Liver (tissue), 10 donors: ENCODE measurements at places on chromosomes 3 and 15. TPM values are rescaled to one million over a fixed set of nuclear protein-coding genes. Genes with fewer than 3 reads are reported as not detected.

DNA sequence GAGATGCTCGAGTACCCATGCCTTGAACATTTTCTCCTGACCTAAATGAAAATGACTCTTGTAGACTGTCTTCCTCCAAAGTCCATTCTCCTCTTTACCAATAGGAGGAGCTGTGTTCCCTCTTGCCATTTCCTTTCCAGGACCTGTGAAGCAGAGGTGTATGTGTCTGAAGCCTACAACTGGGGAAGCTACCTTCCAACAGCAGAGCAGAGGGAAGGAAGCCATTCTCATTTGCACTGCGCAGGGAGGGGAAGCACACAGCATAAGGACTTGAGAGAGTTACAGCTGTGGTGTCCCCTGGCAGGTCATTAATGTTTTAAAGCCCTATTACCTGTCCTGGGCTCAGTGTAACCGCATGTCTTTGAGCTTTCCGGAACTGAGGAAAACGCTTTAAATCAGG, 38.7 kb downstream of the HSPBAP1 start:
- no peak for DNase-seq

- DNase-seq: no peak
Observed at GRCh38 chr3:5005367-5005766, 26.1 kb downstream of the BHLHE40 start.

DNA sequence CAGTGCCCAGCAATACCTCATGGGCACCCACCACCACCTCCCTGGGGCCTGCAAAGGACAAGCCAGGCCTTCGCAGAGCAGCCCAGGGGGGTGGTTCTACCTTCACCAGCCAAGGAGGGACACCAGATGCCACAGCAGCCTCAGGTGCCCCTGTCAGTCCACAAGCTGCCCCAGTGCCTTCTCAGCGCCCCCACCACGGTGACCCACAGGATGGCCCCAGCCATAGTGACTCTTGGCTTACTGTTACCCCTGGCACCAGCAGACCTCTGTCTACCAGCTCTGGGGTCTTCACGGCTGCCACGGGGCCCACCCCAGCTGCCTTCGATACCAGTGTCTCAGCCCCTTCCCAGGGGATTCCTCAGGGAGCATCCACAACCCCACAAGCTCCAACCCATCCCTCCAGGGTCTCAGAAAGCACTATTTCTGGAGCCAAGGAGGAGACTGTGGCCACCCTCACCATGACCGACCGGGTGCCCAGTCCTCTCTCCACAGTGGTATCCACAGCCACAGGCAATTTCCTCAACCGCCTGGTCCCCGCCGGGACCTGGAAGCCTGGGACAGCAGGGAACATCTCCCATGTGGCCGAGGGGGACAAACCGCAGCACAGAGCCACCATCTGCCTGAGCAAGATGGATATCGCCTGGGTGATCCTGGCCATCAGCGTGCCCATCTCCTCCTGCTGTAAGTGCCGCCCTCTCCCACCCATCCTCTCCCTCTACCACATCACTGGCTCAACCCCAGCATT, 19.2 kb upstream of the BFSP2 start:
- no peak for DNase-seq

DNA sequence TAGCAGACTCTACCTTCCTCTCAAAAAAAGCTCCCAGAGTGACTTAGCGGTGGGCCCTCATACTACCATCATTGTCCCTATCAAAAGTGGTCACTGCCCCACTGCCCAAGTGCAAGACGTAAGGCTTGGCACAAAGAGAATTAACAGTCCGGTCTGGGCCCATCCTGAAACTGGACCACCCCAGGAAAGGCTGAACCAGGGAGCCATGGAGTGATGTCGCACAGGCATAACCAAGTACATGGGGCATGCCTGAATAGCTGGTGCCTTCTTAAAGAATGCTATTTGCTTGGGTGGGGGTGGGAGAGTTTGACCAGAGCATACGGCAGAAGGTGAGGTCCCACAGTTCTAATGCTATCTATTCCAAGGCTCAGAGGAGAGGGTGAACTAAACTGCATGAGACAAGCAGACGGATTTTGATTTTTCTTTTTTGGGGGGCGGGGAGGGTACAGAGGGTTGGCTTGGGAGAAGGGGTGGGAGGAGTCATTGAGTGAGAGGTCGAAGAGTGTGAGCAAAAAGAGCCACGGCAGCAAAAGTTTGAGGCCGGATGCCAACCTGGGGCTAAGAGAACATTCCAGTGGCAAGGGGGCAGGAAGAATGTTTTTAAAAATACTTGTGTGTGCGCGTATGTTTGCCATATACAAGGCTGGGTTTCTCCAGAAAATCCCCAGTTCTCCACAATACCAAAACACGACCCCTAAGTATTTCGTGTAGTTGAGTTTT, 50.2 kb downstream of the FAM174B start:
- no peak for DNase-seq

- DNase-seq: no peak
Observed at GRCh38 chr3:179772297-179772696, 119.5 kb downstream of the USP13 start.

DNA sequence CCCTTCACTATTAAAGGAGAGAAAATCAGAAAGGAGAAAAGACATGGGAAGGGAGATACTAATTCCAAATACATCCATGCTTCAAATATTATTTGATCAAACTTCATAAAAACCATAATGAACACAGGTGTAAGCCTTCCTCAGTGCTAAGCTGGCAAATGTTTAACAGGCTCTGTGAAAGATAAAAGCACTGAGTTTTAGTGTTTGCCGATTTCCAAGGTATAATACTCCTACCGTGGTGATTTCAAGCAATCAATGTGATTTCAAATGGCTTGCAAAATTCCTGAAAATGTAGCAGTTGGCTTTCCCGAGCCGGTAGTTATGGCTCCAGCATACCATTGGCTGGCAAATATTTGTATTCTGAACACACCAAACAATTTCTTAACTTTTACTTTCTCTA, 732.3 kb upstream of the GOLIM4 start:
- DNase-seq: no peak

DNA sequence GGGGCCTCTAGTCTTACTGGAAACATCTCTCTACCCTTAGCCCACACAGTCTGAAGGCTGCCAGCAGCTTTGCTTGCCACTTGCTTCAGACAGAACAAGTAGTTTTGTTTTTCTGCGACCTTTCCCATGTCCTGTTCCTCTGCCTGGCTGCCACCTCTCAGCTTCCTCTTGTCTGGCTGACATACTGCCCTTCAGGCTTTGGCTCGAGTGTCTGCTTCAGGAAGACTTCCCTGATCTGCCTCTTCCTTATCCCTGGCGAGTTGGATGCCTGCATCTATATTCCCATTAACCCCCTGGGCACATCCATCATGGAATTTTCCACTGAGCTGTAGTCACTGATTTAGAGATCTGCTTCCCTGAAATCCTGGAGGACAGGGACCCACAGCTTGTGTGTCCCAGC, 25.1 kb upstream of the CPNE9 start:
- no peak for DNase-seq

DNA sequence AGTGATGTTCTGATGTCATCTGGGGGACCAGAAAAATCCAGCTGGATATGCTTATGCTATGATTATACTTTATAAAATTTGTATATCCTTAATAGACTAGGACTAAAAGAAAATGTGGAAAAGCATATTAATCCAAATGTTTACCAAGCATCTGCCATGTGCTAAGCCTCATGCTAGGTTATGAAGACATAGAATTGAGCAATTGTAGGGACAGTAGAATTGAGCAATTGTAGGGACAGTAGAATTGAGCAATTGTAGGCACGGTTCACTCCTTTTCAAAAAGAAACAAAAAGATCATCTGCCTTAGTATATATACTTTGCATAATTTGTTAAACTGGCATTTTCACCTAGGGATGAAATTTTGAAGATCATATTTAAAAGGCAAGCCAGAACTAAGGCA, 18.3 kb downstream of the ABHD5 start:
- DNase-seq: no peak

DNA sequence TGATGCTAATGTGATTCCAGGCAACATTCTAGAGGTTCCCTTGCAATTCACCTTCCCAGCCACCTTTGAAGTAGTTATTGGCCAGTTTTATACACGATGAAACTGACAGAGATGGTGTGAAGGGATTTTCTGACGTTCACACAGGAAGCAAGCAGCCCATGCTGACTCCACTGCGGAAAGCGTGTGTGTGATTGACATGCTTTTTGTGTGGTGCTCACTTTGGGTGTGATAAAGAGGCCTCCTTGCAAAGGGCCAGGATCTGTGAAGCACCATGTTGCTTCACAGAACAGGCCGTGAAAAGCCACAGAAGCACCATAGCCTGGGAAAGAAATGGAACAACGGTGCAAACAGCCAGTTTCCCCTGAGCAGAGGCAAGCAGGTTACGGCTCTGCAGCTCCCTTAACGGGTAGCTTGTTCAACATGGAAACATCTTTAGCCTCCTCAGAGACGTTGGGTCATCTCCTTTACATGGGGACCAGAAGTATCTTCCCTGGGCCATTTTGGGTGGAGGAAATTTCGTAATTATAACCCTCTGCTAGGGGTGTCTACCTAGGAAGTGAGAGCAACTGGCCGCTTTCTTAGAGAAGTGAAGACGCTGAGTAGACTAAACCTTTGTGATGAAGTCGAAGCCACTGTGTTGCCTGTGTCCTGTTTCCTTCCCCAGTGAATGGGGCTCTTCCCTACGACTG, 108.5 kb downstream of the APBA2 start:
- no peak for DNase-seq

The IL5RA gene
- total RNA-seq: 0.08 TPM

The OXTR gene
- 0.28 TPM for total RNA-seq

The SLC15A2 gene
- 0.79 TPM for total RNA-seq
